Hepatocyte (in vitro differentiated cells): ENCODE measurements at places on chromosomes 7 and 10. TPM values are rescaled to one million over a fixed set of nuclear protein-coding genes. Genes with fewer than 3 reads are reported as not detected.
A peak's percentile ranks its signal among the peaks of the same experiment; 100 is the strongest.

- H3K4me3 ChIP-seq, result no peak overlapping the region
- no peak overlapping the region for H3K27ac ChIP-seq
Observed at GRCh38 chr10:14325325-14325955, 5.3 kb downstream of the FRMD4A start.

- H3K4me3 ChIP-seq, result peak overlapping the region; percentile 47
- peak; percentile 83 for DNase-seq
- peaks cover 31% of the 10 kb centered on the region for H3K4me1 ChIP-seq
- peak overlapping the region; percentile 98 for H3K27ac ChIP-seq
Observed at GRCh38 chr7:39951226-39952194, 1.5 kb downstream of the CDK13 start.

- no peak for DNase-seq
- no peak overlapping the region for H3K4me3 ChIP-seq
- H3K4me1 ChIP-seq, result no peaks in the 10 kb centered on the region
- no peaks in the 10 kb centered on the region for H3K27me3 ChIP-seq
- H3K36me3 ChIP-seq, result no peaks in the 10 kb centered on the region
- no peak overlapping the region for H3K27ac ChIP-seq
Observed at GRCh38 chr10:2874963-2875362, 192.4 kb upstream of the PFKP start.

GRCh38 chr7:2710286-2710655 is 22.3 kb downstream of the AMZ1 start:
- no peaks in the 10 kb centered on the region for H3K36me3 ChIP-seq
- no peaks in the 10 kb centered on the region for H3K27me3 ChIP-seq
- no peak overlapping the region for H3K4me3 ChIP-seq
- peaks cover 7% of the 10 kb centered on the region for H3K4me1 ChIP-seq
- DNase-seq, result no peak

DNA sequence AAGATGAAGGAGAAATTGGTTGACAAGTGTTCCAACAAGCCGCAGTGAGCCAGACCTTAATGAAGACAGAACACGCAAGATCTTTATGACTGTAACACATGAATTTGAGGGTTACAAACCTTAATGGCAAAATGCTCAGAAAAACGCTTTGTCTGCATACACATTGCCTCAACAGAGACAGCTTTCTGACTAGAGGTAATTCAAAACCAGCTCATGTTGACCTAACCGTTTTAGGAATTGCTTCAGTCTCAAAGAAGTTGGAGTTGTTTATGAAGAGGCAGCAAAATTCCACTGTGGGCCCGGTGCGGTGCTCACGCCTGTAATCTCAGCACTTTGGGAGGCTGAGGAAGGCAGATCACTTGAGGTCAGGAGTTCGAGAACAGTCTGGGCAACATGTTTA is 2.2 kb upstream of the GTF2I start:
- H3K36me3 ChIP-seq, result no peaks in the 10 kb centered on the region
- H3K4me1 ChIP-seq, result peaks cover 25% of the 10 kb centered on the region
- no peak overlapping the region for H3K4me3 ChIP-seq
- no peaks in the 10 kb centered on the region for H3K27me3 ChIP-seq
- H3K27ac ChIP-seq, result peak overlapping the region; percentile 97

GRCh38 chr7:164882-165660 is 27.3 kb upstream of the FAM20C start:
- H3K4me3 ChIP-seq, result no peak overlapping the region
- no peaks in the 10 kb centered on the region for H3K27me3 ChIP-seq

- no peak for DNase-seq
- no peaks in the 10 kb centered on the region for H3K27me3 ChIP-seq
- no peaks in the 10 kb centered on the region for H3K36me3 ChIP-seq
- H3K4me3 ChIP-seq, result peak overlapping the region; percentile 97
- peaks cover 16% of the 10 kb centered on the region for H3K4me1 ChIP-seq
Observed at GRCh38 chr10:91220954-91221675, 652 bp downstream of the PCGF5 start.

DNA sequence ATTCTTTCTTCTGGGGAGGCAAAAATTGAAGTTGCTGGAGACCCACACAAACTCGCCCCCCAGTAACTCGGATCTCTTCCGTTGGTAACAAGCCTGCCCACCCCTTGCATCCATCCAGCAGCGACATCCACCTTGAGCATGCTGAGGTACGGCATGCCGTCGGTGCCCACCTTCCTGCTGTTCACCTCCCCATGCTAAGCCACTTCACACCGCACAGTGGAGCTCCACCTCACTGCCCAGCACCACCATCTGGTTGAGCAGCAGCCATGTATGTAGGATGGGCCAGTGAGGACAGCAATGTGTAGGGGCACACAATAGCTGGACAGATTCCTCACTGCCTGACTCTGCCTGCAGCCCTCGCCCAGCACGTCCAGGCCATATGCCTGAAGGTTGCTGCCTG is 138.1 kb upstream of the ZNF92 start:
- H3K27me3 ChIP-seq, result no peaks in the 10 kb centered on the region
- no peaks in the 10 kb centered on the region for H3K36me3 ChIP-seq
- no peak overlapping the region for H3K27ac ChIP-seq
- no peak for DNase-seq
- H3K4me3 ChIP-seq, result no peak overlapping the region
- H3K4me1 ChIP-seq, result no peaks in the 10 kb centered on the region

- DNase-seq, result no peak
- H3K4me3 ChIP-seq, result no peak overlapping the region
- no peaks in the 10 kb centered on the region for H3K36me3 ChIP-seq
- H3K27ac ChIP-seq, result no peak overlapping the region
- H3K4me1 ChIP-seq, result no peaks in the 10 kb centered on the region
Observed at GRCh38 chr10:36393801-36394200, 731.6 kb upstream of the ANKRD30A start.

GRCh38 chr10:117391436-117392205 is 16.4 kb upstream of the PDZD8 start:
- peak overlapping the region; percentile 30 for H3K27ac ChIP-seq
- no peak overlapping the region for H3K4me3 ChIP-seq
- peak; percentile 53 for DNase-seq
- H3K36me3 ChIP-seq, result no peaks in the 10 kb centered on the region
- H3K4me1 ChIP-seq, result no peaks in the 10 kb centered on the region
- H3K27me3 ChIP-seq, result peaks cover 7% of the 10 kb centered on the region

DNA sequence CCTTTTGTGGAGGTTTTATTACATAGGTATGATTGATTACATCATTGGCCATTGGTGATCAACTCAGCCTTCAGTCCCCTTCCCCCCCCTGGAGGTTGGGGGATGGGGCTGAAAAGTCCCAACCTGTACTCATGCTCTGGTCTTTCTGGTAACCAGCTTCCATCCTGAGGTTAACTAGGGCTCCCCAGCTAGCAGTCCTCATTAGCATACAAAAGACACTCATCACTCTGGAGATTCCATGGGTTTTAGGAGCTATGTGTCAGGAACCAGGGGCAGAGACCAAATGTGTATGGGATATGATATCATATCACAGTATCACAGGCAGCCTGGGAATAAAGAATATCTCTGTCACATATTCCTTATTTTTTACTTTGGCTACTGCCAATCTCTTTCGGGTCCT is 13.6 kb downstream of the CCSER2 start:
- H3K27me3 ChIP-seq, result no peaks in the 10 kb centered on the region
- H3K4me1 ChIP-seq, result no peaks in the 10 kb centered on the region
- H3K27ac ChIP-seq, result no peak overlapping the region
- DNase-seq, result no peak

DNA sequence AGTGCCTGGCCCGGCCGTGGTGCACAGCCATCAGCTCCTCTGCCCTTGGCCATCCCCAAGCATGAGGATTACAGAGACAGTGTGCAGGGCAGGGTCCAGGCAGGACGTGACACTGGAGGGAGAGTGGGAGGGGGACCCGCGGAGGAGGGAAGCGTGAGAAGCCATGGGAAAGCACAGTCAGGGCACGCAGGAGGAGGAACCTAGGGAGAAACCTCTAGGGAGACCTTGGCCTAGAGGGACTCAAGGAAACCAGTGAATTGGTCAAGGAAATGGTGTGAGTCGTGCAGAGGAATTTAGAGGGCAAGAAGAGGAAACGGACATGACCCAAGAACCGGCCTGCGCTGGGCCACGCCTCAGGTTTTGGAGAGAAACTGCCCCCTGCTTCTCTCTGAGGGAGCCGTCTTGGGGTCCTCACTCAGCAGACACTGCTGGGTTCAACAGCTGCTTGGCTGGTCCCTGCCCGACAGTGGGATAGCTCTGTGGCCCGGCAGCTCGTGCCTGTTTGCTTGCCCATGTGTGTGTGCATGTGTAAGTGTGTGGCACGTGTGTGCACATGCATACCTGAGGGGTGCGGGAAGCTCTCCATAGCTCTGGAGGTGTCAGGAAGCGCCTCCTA is 3.2 kb downstream of the OPN4 start:
- H3K27me3 ChIP-seq, result no peaks in the 10 kb centered on the region
- H3K4me1 ChIP-seq, result no peaks in the 10 kb centered on the region
- no peaks in the 10 kb centered on the region for H3K36me3 ChIP-seq
- DNase-seq, result no peak
- H3K27ac ChIP-seq, result no peak overlapping the region
- H3K4me3 ChIP-seq, result no peak overlapping the region

DNA sequence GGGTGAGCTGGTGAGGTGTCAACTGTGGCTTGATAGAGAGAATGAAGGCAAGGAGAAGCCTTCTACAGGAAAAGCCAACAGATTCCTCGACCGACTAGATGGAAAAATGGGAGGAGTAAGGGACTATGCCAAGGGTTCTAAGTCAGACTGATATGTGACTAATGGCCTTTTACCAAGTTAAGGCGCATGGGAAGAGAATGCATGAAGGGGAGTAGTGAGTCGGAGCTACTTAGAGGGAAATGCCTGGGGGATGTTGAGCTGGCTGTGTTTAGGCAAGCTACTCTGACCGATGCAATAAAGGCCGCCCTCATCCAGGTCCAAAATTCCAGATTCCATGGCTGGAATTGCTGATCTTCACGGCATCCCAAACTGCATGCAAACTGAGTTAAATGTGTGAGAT is 48.2 kb downstream of the APBB1IP start:
- no peaks in the 10 kb centered on the region for H3K27me3 ChIP-seq
- no peaks in the 10 kb centered on the region for H3K36me3 ChIP-seq
- H3K27ac ChIP-seq, result peak overlapping the region; percentile 80
- peaks cover 19% of the 10 kb centered on the region for H3K4me1 ChIP-seq
- DNase-seq, result peak; percentile 12

The FGFBP3 gene
- total RNA-seq, result 1.5 and 2.4 TPM in 2 replicates

The CH25H gene
- total RNA-seq, result 3.9 and 8.8 TPM in 2 replicates

The GDF2 gene
- total RNA-seq, result not detected in 2 replicates
